Aorta (tissue), 5 donors: ENCODE measurements at places on chromosomes 7 and 10.

DNA sequence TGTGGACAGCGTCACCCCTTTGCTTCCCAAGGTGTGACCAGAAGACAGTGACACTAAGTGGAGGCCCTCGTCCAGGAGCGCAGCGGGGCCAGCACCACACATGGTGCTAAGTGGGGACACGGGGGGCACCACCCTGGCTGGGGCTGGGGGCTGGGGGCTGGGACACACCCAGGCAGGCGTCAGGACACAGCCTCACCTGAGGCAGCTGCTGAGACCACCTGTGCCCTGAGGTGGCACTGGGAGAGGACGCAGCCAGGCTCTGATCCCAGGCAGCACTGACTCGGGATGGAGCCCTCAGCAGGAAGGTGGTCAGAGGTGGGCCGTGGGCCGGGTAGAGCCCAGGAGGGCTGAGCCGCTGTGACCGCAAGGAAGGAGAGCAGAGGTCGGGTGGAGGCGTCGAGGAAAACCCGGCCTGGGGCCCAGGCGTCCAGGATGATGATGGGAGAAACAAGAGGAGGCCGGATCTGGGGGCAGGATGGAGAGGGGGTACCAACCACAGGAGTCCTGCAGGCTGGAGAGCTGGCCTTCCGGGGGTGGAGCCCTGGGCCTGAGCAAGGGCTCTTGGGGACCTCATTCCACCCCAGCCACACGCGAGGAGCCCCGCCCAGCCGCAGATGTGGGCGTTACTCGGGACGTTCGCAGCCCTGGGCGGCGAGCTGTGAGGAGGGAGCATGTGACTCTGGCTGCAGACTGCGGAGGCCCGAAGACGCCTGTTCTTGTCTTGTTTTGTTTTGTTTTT, 22.5 kb downstream of the LRRC27 start:
- no peak overlapping the region for H3K27ac ChIP-seq
- DNase-seq: peak; percentile 64
- no peaks in the 10 kb centered on the region for H3K27me3 ChIP-seq
- no peaks in the 10 kb centered on the region for H3K4me1 ChIP-seq
- H3K4me3 ChIP-seq: no peak overlapping the region
- H3K36me3 ChIP-seq: no peaks in the 10 kb centered on the region

- H3K27me3 ChIP-seq: no peaks in the 10 kb centered on the region
- no peak for DNase-seq
- H3K27ac ChIP-seq: no peak overlapping the region
- H3K4me3 ChIP-seq: no peak overlapping the region
- no peaks in the 10 kb centered on the region for H3K4me1 ChIP-seq
- H3K36me3 ChIP-seq: no peaks in the 10 kb centered on the region
Measured at GRCh38 chr10:64733980-64734379, 1212.8 kb downstream of the REEP3 start.

DNA sequence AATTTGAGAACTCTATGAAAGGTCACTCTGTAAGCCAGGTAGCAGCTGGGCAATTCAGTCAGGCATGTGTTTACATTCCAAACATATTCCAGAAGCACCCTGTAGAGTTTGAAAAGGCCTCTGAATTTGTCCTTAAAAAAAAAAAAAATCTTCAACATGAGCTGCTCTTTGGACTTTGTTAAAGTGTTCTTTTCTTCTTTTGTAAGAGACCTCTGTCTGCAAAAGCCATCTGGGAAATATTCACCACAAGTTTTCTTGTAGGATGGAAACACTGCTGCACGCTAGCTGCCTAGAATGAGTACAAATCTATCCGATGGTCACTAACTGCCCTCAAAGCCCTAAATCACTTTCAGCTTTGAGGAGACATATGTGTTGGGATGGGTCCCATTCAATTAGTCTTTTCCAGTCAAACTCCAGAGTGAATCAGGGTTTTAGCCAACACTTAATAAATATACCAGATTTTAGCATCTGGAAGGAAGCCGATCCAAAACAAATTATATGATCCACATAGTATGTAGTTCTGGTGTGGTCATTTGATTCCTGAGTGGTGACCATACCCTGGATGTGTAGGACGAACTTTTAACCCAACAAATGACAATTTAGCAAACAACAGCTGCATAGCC, 85.9 kb downstream of the CD36 start:
- H3K4me3 ChIP-seq: no peak overlapping the region
- no peaks in the 10 kb centered on the region for H3K4me1 ChIP-seq
- no peaks in the 10 kb centered on the region for H3K36me3 ChIP-seq

DNA sequence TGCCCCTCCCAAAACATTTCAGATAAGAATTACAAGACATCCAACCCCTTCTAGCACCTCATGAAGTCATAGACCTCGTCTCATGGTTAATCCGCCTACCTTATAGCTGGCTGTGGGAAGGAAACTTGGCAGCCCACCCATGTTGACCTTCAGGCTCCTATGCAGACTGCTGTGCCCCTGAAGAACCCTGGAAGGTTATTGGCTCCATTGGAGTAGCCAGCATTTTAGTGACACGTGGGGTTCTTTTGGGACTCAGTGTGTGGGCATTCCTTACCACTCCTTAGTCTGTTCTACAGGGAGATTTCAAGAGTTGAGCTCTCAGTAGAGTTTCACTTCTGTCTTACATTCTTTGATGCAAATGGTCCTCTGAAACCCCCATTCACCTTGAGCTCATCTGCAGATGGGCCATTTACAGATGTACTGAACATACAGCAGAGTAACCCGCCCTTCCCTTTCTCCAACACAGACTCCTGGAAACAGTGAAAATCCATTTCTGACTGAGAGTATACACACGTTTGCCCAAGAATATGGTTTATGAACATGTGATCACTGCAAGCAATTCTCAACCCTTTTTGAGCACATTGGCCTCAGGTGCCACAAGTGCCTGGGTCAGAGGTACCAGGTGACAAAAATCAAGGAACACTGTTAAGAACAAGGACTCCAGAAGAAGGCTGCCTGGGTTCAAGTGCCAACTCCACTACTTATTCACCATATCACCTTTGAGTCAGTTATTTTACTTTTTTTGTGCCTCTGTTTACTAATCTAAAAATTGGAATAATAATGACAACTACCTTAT, 54.0 kb upstream of the HECW1 start:
- no peak overlapping the region for H3K27ac ChIP-seq
- H3K36me3 ChIP-seq: no peaks in the 10 kb centered on the region
- H3K27me3 ChIP-seq: no peaks in the 10 kb centered on the region
- no peak overlapping the region for H3K4me3 ChIP-seq
- H3K4me1 ChIP-seq: no peaks in the 10 kb centered on the region

DNA sequence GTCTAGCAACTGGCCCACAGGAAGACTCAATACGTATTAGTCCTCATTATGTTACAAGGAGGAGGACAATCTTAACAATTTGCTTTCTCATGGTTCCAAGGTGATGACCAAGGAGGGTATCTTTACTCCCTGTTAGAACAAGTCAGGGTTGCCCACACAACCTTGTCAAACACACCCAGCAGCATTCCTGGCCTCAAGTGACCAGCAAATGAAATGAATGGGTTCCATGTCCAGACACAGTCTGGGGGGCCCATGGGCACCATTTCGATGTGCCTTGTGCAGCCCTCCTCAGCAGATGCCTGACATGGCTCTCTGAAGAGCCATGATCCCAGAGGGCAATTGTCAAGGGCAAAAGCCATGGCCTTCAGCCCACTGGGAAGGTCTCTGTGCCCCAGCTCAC, 40.8 kb downstream of the ANXA8 start:
- H3K27me3 ChIP-seq: no peaks in the 10 kb centered on the region
- H3K4me3 ChIP-seq: no peak overlapping the region
- DNase-seq: no peak
- no peaks in the 10 kb centered on the region for H3K4me1 ChIP-seq

GRCh38 chr10:128265596-128265995, 139.4 kb upstream of the MKI67 start:
- H3K27me3 ChIP-seq: no peaks in the 10 kb centered on the region
- no peak for DNase-seq
- H3K36me3 ChIP-seq: no peaks in the 10 kb centered on the region
- no peaks in the 10 kb centered on the region for H3K4me1 ChIP-seq

DNA sequence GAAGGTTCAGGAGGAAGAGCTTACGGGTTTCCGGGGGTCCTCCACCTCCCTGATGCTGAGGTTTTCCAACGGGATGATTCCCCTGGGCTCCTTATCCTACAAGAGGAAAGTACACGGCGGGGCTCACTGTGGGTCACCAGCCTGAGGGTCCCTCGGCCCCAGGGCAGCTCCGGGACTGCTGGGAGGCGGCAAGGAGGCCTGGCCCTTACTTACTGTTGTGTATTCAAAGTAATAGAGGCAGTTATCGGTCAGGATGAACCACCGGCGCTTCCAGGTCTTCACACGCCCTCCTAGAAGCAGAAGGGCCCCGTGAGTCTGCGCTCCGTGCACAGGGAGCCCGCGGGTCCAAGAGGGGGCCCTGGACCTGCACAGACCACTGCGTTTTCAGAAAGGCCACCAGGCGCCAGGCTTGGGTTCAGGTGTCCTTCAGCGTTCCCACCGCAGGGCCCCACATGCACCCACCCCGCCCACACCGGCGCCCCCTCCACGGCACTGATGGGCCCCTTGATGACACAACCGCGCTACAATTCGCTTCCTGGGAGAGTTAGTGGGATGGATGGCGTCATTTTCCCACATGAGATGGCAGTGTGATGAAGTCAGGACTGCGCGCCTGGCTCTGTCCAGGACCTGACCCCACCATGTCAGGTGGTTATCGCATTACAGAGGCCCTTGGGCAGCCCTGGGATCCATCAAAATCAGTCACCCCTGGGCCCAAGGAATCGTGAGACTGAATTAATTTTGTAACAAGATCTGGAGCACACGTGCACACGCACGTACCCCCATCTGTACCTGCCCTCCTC, 106.7 kb downstream of the CYTH3 start:
- DNase-seq: no peak
- H3K36me3 ChIP-seq: no peaks in the 10 kb centered on the region
- H3K4me3 ChIP-seq: no peak overlapping the region
- no peaks in the 10 kb centered on the region for H3K4me1 ChIP-seq

GRCh38 chr10:34622945-34623344, 192.2 kb downstream of the PARD3 start:
- H3K4me3 ChIP-seq: no peak overlapping the region
- no peak for DNase-seq
- no peaks in the 10 kb centered on the region for H3K27me3 ChIP-seq
- H3K4me1 ChIP-seq: no peaks in the 10 kb centered on the region
- no peak overlapping the region for H3K27ac ChIP-seq

GRCh38 chr10:76998451-76998850, 639.2 kb downstream of the KCNMA1 start:
- no peaks in the 10 kb centered on the region for H3K27me3 ChIP-seq
- no peak overlapping the region for H3K27ac ChIP-seq
- peaks cover 5% of the 10 kb centered on the region for H3K36me3 ChIP-seq
- no peaks in the 10 kb centered on the region for H3K4me1 ChIP-seq

DNA sequence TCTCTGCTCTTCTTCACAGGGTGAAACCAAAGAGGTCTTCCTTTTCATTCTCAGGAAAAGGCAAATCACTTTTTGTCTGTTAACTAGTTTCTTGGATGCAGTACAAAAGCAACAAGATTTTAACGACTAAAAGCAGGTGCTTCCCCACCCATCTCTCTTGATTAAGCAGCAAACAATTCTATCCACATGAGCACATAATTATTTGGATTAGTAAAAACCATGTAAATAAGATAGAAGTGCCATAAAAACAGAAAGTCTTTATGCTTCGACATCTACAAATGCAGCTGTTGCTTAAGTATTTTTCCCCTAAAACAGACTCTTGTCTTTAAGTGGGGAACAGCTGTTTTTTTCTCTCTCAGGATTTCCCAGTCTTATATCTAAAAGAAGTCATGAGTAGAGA, 37.4 kb downstream of the USP54 start:
- H3K36me3 ChIP-seq: no peaks in the 10 kb centered on the region
- no peak for DNase-seq
- no peaks in the 10 kb centered on the region for H3K4me1 ChIP-seq
- H3K27ac ChIP-seq: no peak overlapping the region
- H3K4me3 ChIP-seq: no peak overlapping the region

- H3K4me1 ChIP-seq: no peaks in the 10 kb centered on the region
- no peak for DNase-seq
- H3K36me3 ChIP-seq: no peaks in the 10 kb centered on the region
- no peak overlapping the region for H3K4me3 ChIP-seq
- H3K27me3 ChIP-seq: no peaks in the 10 kb centered on the region
Measured at GRCh38 chr7:155870334-155871180, 58.3 kb upstream of the SHH start.

- H3K4me3 ChIP-seq: no peak overlapping the region
- H3K36me3 ChIP-seq: no peaks in the 10 kb centered on the region
- no peak for DNase-seq
- H3K27ac ChIP-seq: no peak overlapping the region
- H3K27me3 ChIP-seq: no peaks in the 10 kb centered on the region
- H3K4me1 ChIP-seq: no peaks in the 10 kb centered on the region
Measured at GRCh38 chr7:88361357-88361756, 54.7 kb upstream of the STEAP4 start.

GRCh38 chr7:35418716-35419390, 165.0 kb upstream of the TBX20 start:
- no peak overlapping the region for H3K27ac ChIP-seq
- no peaks in the 10 kb centered on the region for H3K4me1 ChIP-seq
- H3K4me3 ChIP-seq: no peak overlapping the region
- DNase-seq: no peak

GRCh38 chr10:27601503-27601902, 97.4 kb downstream of the RAB18 start:
- no peak overlapping the region for H3K4me3 ChIP-seq
- no peaks in the 10 kb centered on the region for H3K4me1 ChIP-seq
- no peaks in the 10 kb centered on the region for H3K27me3 ChIP-seq
- DNase-seq: no peak
- H3K36me3 ChIP-seq: no peaks in the 10 kb centered on the region

DNA sequence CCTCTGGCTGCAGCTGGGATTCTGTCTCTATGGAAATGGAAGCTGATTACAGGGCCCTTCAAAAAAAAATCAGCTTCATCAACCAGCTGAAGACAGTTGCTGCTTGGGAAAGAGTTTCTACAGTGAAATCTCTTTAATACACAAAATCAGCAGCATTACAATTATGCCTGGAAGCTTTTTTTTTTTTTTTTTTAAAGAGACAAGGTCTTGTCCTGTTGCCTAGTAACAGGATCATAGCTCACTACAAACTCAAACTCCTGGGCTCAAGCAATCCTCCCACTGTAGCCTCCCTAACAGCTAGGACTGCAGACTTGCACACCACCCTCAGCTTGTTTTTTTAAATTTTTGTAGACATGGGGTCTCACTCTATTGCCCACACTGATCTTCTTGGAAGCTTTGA, 94.5 kb downstream of the OR13A1 start:
- DNase-seq: no peak
- no peaks in the 10 kb centered on the region for H3K4me1 ChIP-seq
- H3K27ac ChIP-seq: no peak overlapping the region
- no peaks in the 10 kb centered on the region for H3K36me3 ChIP-seq
- H3K27me3 ChIP-seq: no peaks in the 10 kb centered on the region

- DNase-seq: peak; percentile 82
- H3K27me3 ChIP-seq: no peaks in the 10 kb centered on the region
- no peaks in the 10 kb centered on the region for H3K4me1 ChIP-seq
- H3K4me3 ChIP-seq: no peak overlapping the region
- no peaks in the 10 kb centered on the region for H3K36me3 ChIP-seq
Measured at GRCh38 chr10:130127364-130128061, 8.7 kb upstream of the GLRX3 start.

- peaks cover 4% of the 10 kb centered on the region for H3K4me1 ChIP-seq
- H3K36me3 ChIP-seq: no peaks in the 10 kb centered on the region
- H3K27me3 ChIP-seq: no peaks in the 10 kb centered on the region
- DNase-seq: no peak
- H3K27ac ChIP-seq: peak overlapping the region; percentile 28
Measured at GRCh38 chr7:124152859-124153692, 120.2 kb upstream of the TMEM229A start.

- H3K4me1 ChIP-seq: no peaks in the 10 kb centered on the region
- no peak overlapping the region for H3K4me3 ChIP-seq
- no peaks in the 10 kb centered on the region for H3K27me3 ChIP-seq
- H3K27ac ChIP-seq: no peak overlapping the region
Measured at GRCh38 chr10:4763960-4764428, 62.0 kb upstream of the AKR1E2 start.
